Right lobe of liver (tissue), 6 donors: ENCODE measurements at places on chromosomes 12 and 14. TPM values are rescaled to one million over a fixed set of nuclear protein-coding genes. Genes with fewer than 3 reads are reported as not detected.

- no peak for DNase-seq
Measured at GRCh38 chr12:106907411-106907810, 48.3 kb upstream of the TMEM263 start.

- no peak for DNase-seq
Measured at GRCh38 chr14:27025648-27026047, 427.8 kb upstream of the NOVA1 start.

The CEBPE gene
- not detected for total RNA-seq

The TEAD4 gene
- total RNA-seq: 8.5 TPM

DNA sequence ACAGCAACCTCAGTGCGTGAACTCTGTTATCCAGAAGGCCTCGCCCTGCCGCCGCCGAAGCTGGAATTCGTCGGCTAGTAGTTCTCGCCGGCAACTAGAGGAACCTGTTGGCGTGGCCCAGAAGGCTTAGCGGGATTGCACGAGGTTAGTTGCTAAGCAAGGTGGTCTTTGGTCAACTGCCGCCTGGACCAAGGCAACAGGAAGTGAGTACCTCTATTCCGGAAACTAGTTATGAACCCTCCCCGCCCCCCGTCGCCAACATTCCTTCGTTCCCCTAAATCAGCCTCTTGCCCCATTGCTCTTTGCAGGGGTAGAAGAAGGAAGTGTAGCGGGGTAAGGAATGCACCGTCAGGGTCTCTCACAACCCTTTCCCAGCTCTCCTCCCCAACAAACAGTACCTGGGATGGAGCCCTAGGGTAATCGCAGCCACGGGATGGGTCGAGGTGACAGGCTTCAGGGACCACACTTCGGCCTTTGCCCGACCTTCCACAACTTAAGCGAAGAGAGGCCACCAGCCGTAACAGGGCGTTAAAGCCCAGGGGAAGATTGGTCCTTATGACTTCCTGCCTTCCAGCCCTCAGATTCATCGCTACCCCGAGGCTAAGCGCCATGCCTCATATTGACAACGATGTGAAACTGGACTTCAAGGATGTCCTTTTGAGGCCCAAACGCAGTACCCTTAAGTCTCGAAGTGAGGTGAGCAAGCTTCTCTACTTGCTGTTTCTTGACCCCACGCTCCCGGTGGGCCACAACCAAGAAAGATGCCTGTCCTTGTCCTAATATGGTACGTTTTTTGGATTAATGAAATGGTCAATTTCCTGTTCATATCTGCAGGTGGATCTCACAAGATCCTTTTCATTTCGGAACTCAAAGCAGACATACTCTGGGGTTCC is at the start of gene GMPR2:
Gene GMPR2 (plus strand): TSS at position 285 of the 893 bp plus-strand sequence. CDS start 325 bp downstream, at position 610.
- DNase-seq: no peak

DNA sequence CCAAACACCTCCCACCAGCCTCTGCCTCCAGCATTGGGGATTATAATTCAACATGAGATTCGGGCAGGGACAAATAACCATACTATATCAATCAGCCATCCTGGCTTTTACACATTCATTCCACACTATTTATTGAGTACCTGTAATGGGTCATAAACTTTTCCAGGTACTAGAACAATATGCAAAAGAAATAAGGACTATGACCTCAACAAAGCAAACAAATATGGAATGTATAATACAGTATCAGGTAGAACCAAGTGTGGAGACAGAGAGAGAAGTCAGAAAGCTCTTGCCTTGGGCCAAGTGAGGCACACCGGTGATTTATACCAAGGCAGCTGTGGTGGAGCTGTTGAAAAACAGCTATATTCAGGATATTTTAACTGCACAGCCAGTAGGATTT is 116.3 kb downstream of the TSPAN8 start:
- DNase-seq: no peak

- DNase-seq: peak; percentile 50
Measured at GRCh38 chr14:36451310-36452065, 68.5 kb downstream of the NKX2-1 start.

GRCh38 chr12:78315028-78315427 is 484.3 kb downstream of the NAV3 start:
- DNase-seq: no peak
